ENCODE measurements at places on chromosomes 12 and 14.

GRCh38 chr12:131103669-131104462 is 150.2 kb downstream of the ADGRD1 start:
- DNase-seq, result no peak

- DNase-seq, result no peak
Measured at GRCh38 chr12:71533703-71534102, 94.1 kb downstream of the LGR5 start.

DNA sequence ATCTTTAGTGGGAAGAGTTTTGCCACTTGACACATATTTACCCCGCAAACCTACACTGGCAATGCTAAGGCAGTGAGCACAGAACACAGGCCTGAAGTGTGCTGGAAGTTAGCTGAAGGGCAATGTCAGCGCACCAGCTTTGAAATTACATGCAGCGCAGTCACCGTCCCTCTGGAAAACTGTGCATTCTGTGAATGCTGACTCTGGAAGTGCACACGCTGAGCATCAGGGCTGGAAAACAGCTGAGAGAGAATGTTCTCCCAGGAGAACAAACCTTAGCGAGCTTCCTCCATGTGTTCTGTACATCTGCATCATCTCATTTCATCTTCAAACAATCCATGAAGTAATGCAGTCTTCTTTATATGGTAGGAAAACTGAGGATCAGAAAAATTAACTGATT is 448.2 kb downstream of the NRXN3 start:
- no peak for DNase-seq

DNA sequence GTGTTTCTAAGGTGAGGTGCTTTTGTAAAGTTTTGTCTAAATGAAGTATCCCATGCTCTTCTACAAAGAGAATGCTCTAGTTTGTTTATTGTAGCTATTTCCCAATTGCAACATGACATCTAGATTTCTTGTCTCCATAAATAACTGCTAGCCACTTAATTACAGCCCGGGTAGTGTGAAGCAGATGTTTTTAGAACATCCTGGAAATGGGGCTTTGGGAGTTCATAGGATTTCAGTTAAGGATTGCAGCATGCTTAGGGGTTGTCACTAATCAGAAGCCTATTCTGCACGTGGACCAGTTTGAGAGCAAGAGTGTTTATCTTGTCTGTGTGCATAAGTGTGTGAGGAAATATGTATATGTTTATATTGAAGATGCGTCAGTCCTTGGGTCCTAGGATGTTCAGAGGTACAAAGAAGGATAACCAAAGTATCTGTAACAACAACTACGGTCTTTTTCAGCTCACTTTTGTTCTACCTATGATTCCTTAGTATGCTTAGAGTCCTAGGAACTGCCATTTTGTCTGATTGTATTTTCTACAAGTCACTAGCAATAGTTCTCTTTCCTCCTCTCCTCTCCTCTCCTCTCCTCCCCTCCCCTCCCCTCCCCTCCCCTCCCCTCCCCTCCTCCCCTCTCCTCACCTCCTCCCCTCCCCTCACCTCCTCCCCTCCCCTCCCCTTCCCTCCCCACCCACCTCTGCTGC is 135.3 kb downstream of the ACSS3 start:
- DNase-seq, result no peak

DNA sequence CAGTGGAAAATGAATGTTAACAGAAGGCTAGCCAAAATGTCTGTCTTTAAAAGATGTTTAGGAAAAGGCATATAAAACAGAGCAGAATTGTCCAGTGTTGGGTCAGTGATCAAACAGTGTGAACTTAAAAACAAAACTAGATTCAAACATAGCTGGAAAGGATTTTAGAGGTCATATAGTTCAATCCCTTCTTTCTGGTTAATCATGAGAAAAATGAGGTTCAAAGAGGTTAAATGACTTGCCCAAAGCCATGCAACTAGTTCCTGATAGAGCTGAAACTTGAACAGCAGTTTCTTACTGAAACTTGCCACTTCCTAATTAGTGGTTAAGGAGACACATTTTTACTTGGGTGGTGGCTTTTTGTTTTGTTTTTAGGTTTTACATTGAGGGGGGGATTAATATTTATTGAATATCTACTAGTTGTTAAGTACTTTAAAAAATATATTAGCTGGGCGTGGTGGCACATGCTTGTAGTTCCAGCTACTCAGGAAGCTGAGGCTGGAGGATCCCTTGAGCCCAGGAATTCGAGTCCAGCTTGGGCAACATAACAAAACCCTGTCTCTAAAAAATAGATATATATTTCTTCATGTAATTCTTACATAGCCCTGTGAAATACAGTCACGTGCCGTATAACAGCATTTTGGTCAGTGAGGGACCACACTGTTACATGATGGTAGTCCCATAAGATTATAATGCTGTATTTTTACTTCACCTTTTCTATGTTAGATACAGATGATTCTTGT is 20.4 kb downstream of the ACVR1B start:
- DNase-seq, result no peak

- no peak for DNase-seq
Measured at GRCh38 chr14:55412676-55413075, 1.0 kb upstream of the ATG14 start.

DNA sequence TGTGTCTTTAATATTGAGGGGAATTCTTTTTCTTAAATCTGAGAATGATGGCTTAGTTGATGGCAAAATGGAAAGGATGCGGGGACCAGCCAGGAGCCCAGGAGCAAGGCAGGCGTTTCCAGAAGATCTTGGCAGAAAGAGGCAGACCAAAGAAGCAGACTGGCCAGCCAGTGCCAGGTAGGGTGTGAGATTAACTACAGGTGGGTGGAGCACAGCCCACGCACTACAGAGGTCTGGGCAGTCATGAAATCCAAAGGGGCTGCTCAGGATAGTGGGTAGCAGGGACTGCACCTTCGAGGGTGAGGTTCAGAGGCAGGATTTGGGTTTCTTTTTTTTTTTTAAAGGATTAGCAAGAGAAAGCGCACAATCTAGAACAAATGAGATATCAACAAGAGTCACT is 17.7 kb upstream of the PCNX1 start:
- no peak for DNase-seq

- no peak for DNase-seq
Measured at GRCh38 chr14:87705439-87705896, 287.5 kb downstream of the GALC start.

GRCh38 chr14:38547961-38548490 is 292.1 kb upstream of the CLEC14A start:
- DNase-seq, result no peak

DNA sequence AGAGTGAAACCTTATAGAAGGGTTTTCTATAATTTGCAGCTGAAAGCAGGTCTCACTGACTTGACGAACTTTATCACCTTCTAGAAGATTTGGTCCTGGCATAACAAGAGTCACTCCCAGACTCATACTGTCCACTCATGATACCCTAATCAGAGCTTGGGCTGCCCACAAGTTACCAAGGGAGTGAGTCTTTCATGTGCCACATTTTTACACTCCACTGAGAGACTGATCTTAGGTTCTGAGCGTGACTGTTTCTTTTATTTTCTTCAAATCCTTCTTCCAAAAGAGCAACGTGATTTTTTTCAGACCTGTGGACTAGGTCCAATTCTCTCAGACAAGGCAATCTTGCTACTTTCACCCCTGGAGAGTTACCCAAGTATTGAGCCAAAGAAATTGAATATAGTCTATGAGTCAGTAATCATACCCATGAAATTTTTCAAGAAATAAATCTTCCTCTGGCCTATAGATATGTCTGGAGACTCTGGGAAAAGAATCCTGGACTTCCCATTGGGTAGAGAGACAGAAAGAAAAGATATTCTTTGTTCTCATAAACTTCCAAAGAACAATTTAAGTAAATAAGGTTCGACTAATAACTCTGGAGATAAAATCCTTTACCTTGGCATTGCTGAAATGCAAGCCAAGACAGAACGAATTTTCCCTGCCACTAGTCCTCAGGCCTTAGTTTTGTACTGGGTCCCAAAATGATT is 26.9 kb downstream of the SIX1 start:
- no peak for DNase-seq

- no peak for DNase-seq
Measured at GRCh38 chr14:85728476-85729065, 198.6 kb downstream of the FLRT2 start.

GRCh38 chr14:93975791-93976476 is 436 bp downstream of the ASB2 start:
- DNase-seq, result no peak

DNA sequence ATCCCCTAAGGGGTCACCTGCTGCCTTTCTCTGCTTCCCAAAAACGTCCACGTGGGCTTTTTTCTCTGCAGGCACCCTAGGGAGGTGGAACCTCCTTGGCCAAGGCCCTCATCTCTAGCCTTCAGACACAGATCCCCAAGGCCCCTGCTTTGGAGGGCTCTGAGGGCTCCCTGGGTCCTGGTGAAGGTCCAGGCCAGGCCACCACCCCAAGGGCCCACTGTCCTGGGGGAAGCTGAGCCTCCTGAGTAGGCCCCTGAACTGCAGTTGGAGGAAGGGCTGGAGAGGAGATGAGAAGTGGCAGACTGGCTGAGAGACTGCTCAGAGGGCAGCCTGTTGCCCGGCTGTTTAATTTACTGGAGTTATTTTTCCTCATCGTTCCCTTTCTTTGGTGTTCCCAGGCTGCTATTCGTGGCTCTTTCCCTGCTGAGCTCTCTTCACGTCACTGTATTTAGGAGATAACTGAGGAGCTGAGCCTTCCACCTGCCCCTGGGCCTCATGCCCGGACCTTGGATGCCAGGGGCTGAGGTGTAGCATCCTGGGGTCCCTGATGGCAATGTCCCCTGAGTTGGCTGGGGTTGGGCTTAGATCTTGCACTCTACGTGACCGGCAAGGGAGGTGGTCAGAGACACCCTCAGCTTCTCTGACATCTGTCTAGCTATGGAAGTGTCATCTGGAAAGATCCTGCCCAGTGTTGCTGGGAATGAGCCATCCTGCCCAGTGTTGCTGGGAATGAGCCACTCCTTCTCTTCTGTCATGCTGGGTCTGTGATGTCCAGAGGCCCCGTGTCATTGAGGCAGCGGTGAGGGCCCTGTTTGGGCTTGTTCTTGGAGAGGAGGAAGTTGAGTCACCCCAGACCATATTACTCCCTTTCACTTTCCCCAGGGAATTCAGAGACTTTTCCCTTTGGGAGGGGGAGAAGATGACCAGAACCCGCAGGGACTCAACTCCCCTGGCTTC is 139.8 kb downstream of the TSPAN9 start:
- DNase-seq, result no peak

DNA sequence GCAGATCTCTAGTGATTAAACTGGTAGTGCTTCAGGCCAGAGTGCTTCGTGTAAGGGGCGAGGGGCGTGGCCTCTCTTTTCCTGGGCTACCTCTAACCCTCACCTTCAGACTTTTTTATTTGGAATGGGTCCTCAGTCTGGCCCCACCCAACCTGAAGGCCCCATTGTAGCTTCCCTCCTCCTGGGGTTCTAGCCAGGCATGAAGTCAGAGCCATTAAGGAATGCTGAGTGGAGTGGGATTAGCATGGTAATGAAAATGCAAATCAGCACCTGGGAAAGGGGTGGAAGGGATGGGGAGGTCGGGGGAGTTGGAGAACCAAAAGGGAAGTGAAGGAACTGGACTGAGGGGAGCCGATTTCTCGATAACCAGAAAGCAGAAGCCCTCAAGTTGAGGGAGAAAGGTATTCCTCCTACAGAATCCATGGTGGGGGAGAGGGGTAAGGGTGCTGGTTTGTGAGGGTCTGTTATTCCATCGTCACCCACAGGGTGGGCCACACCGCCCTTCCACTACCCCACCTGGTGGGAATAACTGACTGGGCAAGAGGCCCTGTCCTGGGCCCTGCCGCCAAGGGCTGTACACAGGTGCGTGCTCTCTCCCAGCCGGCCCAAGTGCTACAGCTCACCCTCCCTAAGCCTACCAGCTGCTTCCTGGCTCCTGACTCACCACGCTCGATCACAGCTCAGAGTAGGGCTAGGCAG is 14.1 kb downstream of the ZFHX2 start:
- no peak for DNase-seq
